Activated T-cell treated with anti-CD3 and anti-CD28 coated beads, Interleukin-2, amount 50 U/mL, for 24 hours (primary cell): ENCODE measurements at places on chromosomes 5 and 9.

DNA sequence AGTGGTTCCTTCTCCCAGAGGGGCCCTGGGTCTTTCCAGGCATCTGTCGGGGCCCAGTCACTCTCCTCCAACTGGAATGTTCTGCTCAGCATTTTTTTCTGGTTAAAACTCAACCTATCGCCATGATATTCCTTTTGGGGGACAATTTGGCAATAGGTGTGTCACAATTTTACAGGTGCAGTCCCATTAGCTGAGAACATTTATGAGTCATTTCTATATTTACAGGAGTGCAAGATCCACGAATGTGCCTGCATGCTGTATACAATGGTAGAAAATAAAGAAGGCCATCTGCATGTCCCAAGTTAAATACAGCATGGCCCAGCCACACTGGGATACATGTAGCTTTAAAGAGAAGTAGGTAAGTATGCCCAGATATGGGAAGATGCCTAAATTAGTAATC is 28.8 kb upstream of the SEMA4D start:
- no peak for DNase-seq

GRCh38 chr5:3600106-3601060 is 4.8 kb downstream of the IRX1 start:
- no peak for DNase-seq

DNA sequence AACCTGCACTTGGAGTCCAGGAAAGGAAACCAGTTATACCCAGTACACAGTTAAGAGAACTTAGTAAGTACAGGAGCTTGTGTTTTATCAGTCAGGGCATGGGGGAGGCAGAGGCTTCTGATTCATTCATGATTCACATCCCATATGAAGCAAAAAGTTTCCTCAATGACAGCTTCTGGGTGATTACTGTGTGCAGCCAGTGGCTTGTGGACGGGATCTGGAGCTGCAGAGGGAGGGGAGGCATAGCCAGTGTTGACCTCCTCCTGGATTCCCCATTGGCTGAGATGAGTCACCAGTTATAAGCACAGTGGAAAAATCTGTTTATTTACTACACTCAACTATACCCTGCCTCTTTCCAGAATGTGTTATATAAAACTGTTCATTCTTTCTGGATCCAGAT is 17.7 kb downstream of the IL31RA start:
- DNase-seq, result peak; percentile 49

- DNase-seq, result no peak
Measured at GRCh38 chr5:125394661-125395280, 648.3 kb upstream of the ZNF608 start.
